ENCODE measurements at places on chromosomes 5 and 9.
A peak's percentile ranks its signal among the peaks of the same experiment; 100 is the strongest.

DNA sequence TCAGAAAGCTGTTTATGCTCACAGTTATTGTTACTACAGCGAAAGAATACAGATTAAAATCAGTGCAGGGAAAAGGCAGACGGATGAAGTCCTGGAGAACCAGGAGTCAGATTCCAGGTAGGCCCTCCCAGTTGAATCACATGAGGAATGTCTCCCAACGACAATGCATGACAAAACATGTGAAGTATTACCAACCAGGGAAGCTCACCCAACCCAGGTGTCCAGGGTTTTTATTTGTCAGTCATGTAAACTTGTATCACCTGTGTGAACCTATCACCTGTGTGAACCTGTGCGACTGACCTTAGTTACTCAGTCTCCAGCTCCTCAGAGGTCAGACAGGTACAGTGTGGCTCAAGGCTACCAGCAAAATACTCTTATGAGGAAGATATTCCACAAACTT, 63.9 kb downstream of the KIAA1958 start:
- no peak for DNase-seq

DNA sequence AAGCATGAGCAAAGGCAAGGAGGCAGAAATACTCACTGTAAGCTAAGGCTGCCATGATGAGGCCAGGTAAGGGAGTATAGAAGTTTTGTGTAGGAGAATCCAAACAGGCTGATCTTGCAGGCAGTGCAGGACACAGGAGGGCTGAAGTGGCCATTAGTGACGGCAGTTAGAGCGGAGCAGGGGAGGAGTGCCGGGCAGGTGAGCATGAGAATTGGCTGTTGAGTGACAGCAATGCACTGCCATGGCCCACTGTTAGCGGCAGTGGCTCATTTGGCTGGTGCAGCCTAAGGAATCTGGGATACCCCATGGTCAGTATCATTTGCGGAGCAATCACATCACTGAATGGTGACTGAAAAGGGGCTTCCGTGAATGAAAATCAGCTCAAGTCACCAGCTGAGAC, 22.8 kb downstream of the RGS3 start:
- no peak for DNase-seq

GRCh38 chr5:1867114-1867814, 15.5 kb downstream of the IRX4 start:
- no peak for DNase-seq

- DNase-seq = no peak
Observed at GRCh38 chr9:121325387-121325786, 44.7 kb downstream of the STOM start.

GRCh38 chr5:153713943-153714342, 223.5 kb downstream of the GRIA1 start:
- DNase-seq = no peak

- peak; percentile 40 for DNase-seq
Observed at GRCh38 chr9:95506678-95507463, 9.9 kb downstream of the PTCH1 start.

DNA sequence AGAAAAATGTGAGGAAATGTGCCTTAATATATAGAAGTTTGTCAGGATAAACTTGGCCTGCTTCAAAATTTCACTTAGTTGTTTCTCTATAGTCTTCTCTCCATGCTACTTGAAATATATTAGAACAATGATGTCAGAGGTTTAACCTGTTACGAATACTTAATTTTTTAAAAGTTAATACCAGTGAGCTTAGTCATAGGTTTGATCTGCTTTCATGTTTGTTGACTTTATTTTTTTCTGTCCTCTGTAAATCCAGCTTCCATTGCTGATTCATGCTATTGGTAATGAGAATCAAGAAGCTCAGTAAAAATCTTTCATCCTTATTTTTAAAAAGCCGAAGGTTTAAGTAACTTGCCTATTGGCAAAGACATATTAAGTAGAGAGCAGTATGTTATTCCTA, 27.9 kb downstream of the BDP1 start:
- no peak for DNase-seq
